ENCODE measurements at places on chromosomes 7 and 10. TPM values are rescaled to one million over a fixed set of nuclear protein-coding genes. Genes with fewer than 3 reads are reported as not detected.

GRCh38 chr7:138949421-138950088 lies 31.6 kb downstream of the KIAA1549 start:
- no peak overlapping the region for H3K4me3 ChIP-seq
- H3K4me1 ChIP-seq = no peaks in the 10 kb centered on the region
- no peaks in the 10 kb centered on the region for H3K27me3 ChIP-seq
- no peak overlapping the region for H3K27ac ChIP-seq
- H3K36me3 ChIP-seq = no peaks in the 10 kb centered on the region
- no peak for DNase-seq

- H3K4me1 ChIP-seq = no peaks in the 10 kb centered on the region
- H3K36me3 ChIP-seq = no peaks in the 10 kb centered on the region
- H3K27me3 ChIP-seq = no peaks in the 10 kb centered on the region
- no peak for DNase-seq
- no peak overlapping the region for H3K4me3 ChIP-seq
- H3K27ac ChIP-seq = no peak overlapping the region
Measured at GRCh38 chr10:20616918-20617810, 279.9 kb downstream of the NEBL start.

DNA sequence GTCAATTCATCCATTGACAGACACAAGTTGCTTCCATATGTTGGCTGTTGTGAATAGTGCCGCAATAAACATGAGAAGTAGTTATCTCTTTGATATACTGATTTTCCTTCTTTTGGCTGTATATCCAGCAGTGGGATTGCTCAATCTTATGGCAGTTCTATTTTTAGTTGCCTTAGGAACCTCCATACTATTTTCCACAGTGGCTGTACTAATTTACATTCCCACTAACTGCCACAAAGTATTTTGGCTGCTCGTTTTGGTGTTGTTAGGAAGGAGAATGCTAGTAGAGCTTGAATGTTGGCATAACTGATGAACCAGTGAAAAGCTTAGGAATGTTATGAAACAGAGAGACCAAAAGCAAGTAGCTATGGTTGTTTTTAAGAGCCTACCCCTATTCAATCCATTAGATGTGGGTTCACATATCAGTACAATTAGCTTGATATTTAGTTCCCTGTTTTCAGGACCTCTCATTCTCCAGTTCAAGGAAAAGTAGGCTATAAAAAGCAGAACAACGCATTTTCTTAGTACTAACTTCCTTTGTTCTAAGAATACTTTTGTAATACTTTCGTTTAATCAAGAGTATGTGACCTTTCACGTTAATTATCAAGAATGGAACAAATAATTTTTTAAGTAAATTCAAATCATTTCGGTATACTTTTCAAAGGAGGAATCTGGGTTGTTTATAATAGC lies 100.3 kb downstream of the FAS start:
- H3K27ac ChIP-seq = no peak overlapping the region
- H3K4me3 ChIP-seq = no peak overlapping the region
- no peak for DNase-seq

GRCh38 chr7:157875230-157876179 lies 538.7 kb downstream of the DNAJB6 start:
- H3K4me1 ChIP-seq = peaks cover 4% of the 10 kb centered on the region
- H3K4me3 ChIP-seq = no peak overlapping the region
- no peaks in the 10 kb centered on the region for H3K36me3 ChIP-seq
- DNase-seq = no peak

DNA sequence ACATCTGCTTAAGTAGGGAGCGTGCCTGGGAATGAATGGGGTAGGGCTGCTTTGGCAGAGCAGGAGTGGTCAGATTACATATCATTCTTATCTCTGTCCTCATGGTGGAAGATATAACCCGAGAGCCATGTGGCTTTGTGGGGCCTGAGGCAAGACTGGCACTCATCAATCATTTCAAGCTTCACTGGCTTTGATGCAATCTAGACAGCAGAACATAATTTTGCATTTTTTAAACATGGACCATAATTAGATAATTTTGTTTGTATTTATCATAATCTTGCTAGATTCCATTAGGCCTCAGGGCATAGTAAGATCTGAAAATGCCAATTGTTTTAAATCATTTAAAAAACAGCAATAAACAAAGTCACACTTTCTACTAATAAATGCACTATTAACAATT lies 480.3 kb downstream of the NXPH1 start:
- H3K27me3 ChIP-seq = no peaks in the 10 kb centered on the region
- no peaks in the 10 kb centered on the region for H3K36me3 ChIP-seq
- H3K27ac ChIP-seq = no peak overlapping the region
- H3K4me3 ChIP-seq = no peak overlapping the region
- no peak for DNase-seq
- no peaks in the 10 kb centered on the region for H3K4me1 ChIP-seq

DNA sequence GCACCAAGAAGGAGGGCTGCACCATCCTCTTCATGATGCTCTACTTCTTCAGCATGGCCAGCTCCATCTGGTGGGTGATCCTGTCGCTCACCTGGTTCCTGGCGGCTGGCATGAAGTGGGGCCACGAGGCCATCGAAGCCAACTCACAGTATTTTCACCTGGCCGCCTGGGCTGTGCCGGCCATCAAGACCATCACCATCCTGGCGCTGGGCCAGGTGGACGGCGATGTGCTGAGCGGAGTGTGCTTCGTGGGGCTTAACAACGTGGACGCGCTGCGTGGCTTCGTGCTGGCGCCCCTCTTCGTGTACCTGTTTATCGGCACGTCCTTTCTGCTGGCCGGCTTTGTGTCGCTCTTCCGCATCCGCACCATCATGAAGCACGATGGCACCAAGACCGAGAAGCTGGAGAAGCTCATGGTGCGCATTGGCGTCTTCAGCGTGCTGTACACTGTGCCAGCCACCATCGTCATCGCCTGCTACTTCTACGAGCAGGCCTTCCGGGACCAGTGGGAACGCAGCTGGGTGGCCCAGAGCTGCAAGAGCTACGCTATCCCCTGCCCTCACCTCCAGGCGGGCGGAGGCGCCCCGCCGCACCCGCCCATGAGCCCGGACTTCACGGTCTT lies 1.9 kb downstream of the FZD1 start:
- peak overlapping the region; percentile 78 for H3K4me3 ChIP-seq
- peaks cover 39% of the 10 kb centered on the region for H3K4me1 ChIP-seq
- no peaks in the 10 kb centered on the region for H3K36me3 ChIP-seq
- peak; percentile 79 for DNase-seq

DNA sequence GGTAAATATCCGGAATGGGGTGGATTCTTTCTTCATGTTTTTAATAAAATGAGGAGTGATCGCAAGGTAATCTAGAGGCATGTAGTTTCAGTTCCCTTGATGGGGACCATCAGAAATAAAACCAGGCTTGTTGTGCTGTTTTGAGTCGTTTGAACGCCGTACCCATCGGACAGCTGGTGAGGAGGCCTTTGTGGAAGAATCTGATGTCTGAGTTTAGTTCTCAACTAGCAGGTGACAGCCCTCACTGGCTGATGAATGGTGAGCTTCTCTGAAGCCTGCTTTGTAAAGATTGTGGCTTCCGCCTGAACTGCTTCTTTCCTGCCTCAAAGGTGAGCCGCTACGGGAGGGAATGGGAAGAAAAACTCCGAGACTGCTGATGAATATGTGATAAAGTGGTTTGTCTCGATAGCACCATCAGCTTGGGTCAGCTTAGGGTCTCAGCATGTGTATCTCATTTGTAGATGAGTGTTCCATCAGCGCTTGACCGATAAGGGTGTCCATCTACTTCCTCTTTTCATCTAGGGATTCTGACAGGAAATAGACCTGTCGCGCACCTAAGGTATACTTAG lies 977 bp downstream of the TMEM248 start:
- H3K27me3 ChIP-seq = no peaks in the 10 kb centered on the region
- peak overlapping the region; percentile 73 for H3K4me3 ChIP-seq
- H3K4me1 ChIP-seq = peaks cover 33% of the 10 kb centered on the region
- peak overlapping the region; percentile 79 for H3K27ac ChIP-seq
- no peaks in the 10 kb centered on the region for H3K36me3 ChIP-seq

GRCh38 chr7:100465702-100466311 lies 1.7 kb upstream of the SPACDR start:
- DNase-seq = peak; percentile 92
- H3K27ac ChIP-seq = peak overlapping the region; percentile 71
- H3K36me3 ChIP-seq = no peaks in the 10 kb centered on the region
- no peak overlapping the region for H3K4me3 ChIP-seq
- peaks cover 42% of the 10 kb centered on the region for H3K4me1 ChIP-seq

DNA sequence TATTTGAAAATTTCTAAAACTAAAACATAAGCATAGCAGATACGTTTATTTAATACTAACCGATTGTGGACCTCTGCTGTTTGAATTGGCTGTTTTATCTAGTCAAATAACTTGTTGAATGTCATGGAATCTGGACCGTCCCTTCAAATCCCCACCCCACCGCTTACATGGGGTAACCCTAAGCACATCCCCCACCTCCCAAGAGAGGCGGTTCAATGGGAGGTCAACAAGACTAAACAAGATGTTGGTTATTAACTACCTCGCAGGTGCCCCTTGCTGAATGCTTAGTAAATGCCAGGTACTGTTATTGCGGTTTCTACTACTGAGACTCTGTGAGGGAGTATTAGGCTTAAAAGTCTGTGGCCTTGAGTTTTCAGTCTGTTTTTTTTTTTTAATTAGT lies 70.9 kb downstream of the DAGLB start:
- no peak overlapping the region for H3K4me3 ChIP-seq
- H3K27me3 ChIP-seq = no peaks in the 10 kb centered on the region
- peaks cover 67% of the 10 kb centered on the region for H3K4me1 ChIP-seq
- H3K27ac ChIP-seq = peak overlapping the region; percentile 37

DNA sequence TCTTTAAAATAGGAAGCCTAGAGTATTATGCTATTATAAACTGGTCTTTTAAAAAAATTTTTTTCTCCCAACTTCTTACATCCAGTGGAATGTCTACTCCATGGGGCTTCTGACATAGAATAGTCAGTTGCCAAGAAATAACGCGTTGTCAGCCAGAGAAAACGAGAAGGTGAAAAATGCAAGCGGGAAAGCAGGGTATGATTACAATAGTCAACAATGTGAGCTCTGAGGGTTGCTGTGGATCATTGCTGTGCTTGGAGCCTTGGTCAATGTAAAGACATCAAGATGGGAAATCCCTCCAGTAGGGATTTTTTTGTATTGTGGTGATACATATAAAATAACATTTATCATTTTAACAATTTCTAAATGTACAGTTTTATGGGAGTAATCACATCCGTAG lies 27.6 kb upstream of the PLPP4 start:
- H3K4me3 ChIP-seq = no peak overlapping the region
- no peaks in the 10 kb centered on the region for H3K36me3 ChIP-seq
- H3K4me1 ChIP-seq = no peaks in the 10 kb centered on the region
- no peak overlapping the region for H3K27ac ChIP-seq

DNA sequence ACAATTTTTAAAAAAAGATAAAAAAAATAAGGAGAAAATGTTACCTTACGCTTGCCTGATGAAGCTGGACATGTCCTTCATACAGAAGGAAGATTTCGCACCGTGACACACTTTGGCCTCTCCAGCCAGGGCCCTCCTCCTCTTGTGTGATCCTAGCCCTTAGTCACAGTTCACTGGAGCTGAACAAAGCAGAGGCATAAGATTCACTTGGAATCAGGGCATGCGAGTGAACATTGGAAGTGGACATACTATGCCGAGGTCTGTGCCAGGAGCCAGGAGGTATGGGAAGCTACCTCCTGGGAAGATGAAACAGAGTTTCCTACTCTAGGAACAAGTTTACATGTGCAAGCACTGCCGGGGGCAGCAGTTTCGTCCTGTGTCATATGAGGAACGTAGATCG lies 91.5 kb downstream of the XPNPEP1 start:
- no peak overlapping the region for H3K27ac ChIP-seq
- H3K27me3 ChIP-seq = no peaks in the 10 kb centered on the region
- no peaks in the 10 kb centered on the region for H3K36me3 ChIP-seq
- H3K4me3 ChIP-seq = no peak overlapping the region
- DNase-seq = no peak

- no peaks in the 10 kb centered on the region for H3K4me1 ChIP-seq
- H3K4me3 ChIP-seq = no peak overlapping the region
- DNase-seq = no peak
- H3K27me3 ChIP-seq = no peaks in the 10 kb centered on the region
- no peaks in the 10 kb centered on the region for H3K36me3 ChIP-seq
Measured at GRCh38 chr7:83065714-83066113, 97.0 kb downstream of the PCLO start.

DNA sequence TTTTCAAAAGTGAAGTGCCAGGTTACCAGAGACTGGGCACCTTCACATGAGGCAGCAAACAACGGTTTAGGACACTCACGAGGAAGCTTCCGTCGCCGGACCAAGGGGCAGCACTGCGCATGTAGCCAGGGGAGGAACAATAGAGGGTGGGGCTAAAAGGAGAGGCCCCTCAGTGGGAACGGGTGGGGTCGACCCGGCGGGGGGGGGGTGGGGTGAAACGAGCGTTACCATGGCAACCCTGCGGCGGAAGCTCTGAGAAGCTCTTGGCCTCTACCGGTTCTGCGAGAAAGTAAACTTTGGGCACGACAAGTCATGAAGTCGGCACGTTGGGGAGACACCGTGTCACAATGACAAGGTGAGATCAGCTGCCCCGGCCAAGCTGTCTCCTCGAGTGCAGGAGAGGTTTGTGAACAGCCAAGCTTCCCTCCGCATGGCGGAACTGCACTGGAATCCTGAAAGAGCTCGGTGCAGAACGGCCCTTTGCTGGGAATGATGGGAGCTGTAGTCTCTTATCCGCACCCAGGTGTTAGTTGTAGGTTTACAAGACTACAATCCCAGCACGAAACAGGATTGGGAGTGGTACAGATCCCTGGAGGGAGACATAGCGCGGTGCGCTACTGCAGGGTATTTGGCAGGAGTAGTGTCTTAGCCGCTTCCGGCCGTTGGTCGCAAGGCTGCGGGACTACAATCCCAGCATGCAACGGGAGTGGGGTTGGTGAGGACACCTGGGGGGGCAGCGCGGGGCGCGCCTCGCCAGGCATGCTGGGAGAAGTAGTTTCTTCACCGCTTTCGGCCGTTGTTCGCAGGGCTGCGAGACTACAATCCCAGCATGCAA lies 72.8 kb upstream of the ZNF722 start:
- peak overlapping the region; percentile 88 for H3K27ac ChIP-seq
- peak overlapping the region; percentile 79 for H3K4me3 ChIP-seq
- no peaks in the 10 kb centered on the region for H3K4me1 ChIP-seq
- DNase-seq = peak; percentile 82
- H3K36me3 ChIP-seq = no peaks in the 10 kb centered on the region
- H3K27me3 ChIP-seq = no peaks in the 10 kb centered on the region

DNA sequence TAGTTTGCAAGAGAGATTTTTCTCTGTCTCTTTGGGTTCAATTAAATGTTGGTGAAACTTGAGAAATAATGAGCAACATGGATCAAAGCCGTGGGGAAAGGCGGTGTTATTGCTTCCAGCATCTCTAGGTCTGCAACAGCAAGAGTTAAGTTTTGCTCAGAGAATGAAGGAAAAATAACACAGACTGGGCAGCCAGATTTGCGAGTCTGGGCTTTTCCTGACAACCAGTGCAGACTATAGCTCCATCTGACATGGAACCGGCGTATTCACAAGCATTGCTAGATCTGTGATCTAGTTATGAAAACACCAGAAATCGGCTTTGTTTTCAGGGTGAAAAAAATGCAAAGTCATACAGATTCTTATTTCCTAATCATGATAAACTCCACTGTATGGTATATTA lies 110.4 kb downstream of the CAMK1D start:
- H3K36me3 ChIP-seq = no peaks in the 10 kb centered on the region
- no peaks in the 10 kb centered on the region for H3K4me1 ChIP-seq
- DNase-seq = no peak
- no peaks in the 10 kb centered on the region for H3K27me3 ChIP-seq
- no peak overlapping the region for H3K27ac ChIP-seq

The HOXA10 gene
- total RNA-seq = 63.1 TPM

The PDE1C gene
- total RNA-seq = 11.4 TPM

The RARRES2 gene
- total RNA-seq = 447 TPM

The ENKUR gene
- not detected for total RNA-seq

The TMEM273 gene
- 11.0 TPM for total RNA-seq

The CNPY1 gene
- not detected for total RNA-seq

The KLF14 gene
- total RNA-seq = not detected

The GARIN1A gene
- 3.0 TPM for total RNA-seq

Measured in sigmoid colon (tissue), 7 donors.